ENCODE measurements at places on chromosomes 6 and 20.

- no peak for DNase-seq
These were observed 20.6 kb downstream of the RMND1 start for GRCh38 chr6:151431337-151431736.

DNA sequence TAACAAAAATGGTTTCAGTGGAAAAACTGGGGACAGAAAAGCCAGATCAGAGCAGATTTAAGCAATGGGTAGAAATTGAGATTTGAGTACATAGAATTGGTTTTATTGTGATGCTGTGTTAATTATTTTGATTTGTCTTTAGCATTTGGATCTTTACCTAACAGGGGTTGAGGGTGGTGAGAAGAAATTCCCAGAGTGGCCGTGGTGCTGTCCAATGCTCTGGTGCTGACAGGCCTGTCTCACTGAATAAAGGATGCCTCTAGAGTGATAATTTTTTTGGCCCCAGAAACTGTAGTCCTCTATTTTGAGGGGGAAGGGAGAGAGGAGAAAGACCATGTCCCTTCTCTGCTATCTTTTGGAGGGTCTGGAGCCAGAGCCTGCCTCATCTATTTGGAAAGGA, 79.1 kb downstream of the LYRM2 start:
- DNase-seq = no peak

- no peak for DNase-seq
These were observed 109.9 kb downstream of the MAP3K4 start for GRCh38 chr6:161101517-161101916.

DNA sequence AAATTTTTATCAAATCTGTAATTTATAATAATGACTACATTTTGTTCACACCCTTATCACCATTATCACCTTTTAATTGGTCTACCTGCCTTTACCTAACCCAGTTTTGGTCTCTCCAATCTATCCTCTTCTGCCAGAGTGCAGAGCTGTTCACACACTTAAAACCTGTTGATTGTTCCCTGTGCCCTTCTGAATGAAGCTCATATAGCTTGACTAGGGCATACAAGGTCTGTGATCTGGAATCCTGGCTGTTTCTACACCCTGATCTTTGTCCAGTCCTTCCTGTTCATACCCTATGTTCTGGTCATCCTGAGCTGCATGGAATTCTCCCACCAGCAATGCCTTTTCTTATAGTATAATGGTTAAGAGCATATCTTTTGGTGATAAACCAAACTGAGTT, 28.9 kb upstream of the SUMO4 start:
- no peak for DNase-seq

- no peak for DNase-seq
These were observed 43.5 kb downstream of the FAM184A start for GRCh38 chr6:119034827-119035458.

- DNase-seq = no peak
These were observed 255.5 kb downstream of the ARHGAP18 start for GRCh38 chr6:129454488-129454887.

DNA sequence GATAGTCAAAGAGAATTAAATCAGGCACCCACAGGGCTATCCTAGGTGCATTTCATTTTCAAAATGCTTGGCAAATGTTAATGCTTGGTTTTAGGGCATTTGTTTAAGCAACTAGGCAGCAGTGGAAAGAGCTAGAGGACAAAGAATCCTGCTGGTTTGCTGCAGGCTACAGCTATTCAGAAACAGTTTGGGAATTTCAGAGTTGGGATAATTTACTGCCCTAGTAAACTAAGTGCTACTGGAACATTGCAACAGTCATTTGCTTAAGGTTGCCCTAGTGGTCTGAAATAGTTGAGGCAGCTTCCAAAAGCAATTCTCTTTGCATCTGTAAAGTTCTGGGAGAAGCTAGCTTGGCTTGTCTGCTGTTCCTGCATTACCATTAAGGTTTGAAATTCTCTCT, 312.7 kb downstream of the LAMA2 start:
- DNase-seq = no peak

- DNase-seq = no peak
These were observed 539.2 kb downstream of the GRIK2 start for GRCh38 chr6:101932704-101933103.

- no peak for DNase-seq
These were observed 3.5 kb downstream of the NUP153 start for GRCh38 chr6:17703256-17703694.

DNA sequence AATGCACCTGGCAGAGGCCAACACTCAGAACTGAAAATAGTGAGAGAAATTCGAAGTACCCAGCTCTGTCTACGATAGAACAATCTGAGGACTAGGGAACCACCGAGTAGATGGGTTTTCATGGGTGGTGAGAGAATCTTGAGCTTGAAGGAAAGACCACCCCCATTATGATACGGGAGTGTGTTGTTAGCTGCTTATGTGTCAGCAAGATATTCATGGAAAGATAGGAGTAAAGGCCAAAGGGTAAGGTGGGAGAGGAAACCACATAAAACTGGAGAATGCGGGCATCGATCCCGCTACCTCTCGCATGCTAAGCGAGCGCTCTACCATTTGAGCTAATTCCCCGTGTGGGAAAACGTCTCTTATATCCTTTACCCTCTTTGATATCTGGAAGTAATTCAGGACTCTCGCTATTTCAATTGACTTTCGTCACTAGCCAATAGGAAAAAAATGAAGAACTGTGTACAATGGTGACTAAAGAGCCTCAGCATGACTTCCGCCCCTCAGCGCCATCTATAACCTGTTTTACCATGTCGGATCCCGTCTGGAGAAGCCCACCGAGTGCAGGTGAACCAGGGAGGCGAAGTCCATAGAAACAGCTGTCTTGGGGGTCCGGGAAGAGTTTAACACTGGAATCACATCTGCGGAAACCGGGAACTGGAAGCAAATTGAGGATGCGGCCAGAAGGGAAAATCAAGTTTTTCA, 25.0 kb upstream of the ABT1 start:
- DNase-seq = peak; percentile 37

DNA sequence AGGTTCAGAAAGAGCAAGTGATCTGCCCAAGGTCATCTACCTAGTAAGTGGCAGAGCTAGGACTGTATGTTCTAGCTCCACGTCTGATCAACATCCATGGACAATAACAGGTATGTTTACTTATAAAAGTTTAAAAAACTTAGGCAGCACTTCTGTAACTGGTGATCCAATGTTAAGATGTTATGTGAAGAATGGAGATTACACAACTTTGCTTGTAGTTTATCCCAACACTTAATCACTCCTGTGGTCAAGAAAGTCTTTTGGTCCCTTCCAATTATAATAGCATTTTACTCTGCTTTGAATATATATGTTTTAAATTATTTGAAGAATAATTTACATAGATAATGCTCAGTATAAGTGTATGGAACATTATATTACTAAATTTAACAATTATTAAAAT, 4.8 kb downstream of the FBXO30 start:
- DNase-seq = no peak

- no peak for DNase-seq
These were observed 237.0 kb upstream of the TAB2 start for GRCh38 chr6:149080511-149080910.

- DNase-seq = no peak
These were observed 17.4 kb upstream of the FAXC start for GRCh38 chr6:99366852-99367251.

GRCh38 chr20:2332711-2333110, 36.9 kb downstream of the TGM3 start:
- DNase-seq = no peak

DNA sequence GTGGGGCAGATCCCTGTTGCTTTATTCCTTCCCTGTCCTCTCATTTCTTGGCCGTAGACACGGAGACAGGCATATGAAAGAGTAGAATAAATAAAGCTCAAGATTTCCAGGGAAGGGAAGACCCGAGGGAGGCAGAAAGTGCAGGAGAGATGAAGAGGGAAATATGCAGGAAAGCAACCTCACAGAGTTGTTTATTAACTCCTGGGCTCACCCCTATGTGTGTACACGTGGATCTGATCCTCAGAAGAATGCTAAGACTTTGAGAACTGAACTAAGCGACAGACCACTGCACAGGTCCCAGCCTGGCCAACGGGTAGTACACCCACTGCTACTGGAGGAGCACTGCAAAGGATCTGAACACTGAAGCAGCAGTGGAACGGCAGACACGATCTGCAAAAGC, 156.2 kb downstream of the KIF16B start:
- DNase-seq = no peak

DNA sequence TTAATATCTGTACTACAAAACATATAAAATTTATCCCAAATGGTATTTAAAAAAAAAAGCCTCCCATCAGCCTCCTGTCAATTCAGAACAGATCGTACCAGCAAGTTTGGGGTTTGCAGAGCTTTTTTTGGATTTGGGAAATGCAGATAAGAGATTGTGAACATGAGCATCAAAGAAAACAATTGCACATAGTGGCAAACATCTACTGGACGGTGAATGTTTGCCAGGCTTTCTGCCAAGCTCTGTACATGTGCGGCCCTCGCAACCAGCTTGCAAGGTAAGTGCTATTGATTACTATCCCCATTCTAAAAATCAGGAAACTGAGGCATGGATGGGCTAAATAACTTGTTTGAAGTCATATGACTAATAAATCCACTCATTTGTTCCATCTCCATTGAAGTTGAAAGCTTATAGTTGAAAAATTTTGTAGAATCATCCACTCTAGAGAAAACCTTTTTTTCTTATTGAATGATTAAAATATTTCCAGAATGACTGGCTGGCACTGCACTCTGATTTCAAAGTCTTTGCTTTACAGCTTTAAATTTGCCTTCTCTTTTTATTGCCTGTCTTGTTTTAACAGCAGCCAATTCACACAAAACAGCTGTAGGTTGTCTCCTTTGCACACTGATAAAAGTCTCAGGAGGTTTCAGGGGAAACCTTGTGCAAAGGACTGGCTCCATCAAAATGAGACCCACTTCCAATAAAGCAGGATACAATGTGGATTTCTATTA, 37.4 kb upstream of the SIRT5 start:
- DNase-seq = no peak

DNA sequence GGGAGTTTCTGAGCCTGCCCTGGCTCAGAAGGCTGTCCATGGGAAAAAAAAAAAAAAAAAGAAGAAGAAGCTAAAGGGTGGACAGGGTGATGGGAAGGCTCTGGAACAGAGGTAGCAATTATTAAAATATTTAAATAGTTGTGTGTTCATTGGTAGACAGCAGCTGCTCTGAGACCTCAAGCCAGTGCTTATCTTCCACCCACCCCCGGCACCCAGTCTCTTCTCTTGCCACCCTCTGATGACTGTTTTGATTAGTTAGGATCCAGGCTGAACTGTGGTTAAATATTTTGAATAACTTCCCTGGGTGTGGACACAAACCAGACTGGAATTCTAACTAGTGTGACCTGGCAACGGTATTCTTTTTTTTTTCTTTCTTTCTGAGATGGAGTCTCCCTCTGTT, 16.9 kb upstream of the SRSF3 start:
- no peak for DNase-seq

- no peak for DNase-seq
These were observed 503 bp upstream of the GPLD1 start for GRCh38 chr6:24489881-24490280.

DNA sequence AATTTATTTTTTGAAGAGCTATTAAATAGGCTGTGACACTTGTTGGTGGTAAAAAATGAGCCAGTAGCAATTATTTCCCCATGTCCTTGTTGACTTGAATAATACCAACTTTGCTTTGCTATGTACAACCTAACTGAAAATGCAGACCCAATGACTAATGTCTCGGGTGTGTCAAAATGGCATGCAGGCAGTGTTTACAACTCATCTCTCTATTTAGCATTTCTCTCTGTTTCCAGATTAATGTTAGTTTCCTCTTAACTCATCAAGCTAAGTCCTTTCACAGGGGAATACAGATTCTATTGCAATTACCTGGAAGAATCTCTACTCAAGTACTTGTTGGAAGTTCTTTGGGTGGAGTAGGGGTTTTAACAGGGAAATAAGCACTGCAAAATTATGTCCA, 504.4 kb downstream of the BCKDHB start:
- no peak for DNase-seq

DNA sequence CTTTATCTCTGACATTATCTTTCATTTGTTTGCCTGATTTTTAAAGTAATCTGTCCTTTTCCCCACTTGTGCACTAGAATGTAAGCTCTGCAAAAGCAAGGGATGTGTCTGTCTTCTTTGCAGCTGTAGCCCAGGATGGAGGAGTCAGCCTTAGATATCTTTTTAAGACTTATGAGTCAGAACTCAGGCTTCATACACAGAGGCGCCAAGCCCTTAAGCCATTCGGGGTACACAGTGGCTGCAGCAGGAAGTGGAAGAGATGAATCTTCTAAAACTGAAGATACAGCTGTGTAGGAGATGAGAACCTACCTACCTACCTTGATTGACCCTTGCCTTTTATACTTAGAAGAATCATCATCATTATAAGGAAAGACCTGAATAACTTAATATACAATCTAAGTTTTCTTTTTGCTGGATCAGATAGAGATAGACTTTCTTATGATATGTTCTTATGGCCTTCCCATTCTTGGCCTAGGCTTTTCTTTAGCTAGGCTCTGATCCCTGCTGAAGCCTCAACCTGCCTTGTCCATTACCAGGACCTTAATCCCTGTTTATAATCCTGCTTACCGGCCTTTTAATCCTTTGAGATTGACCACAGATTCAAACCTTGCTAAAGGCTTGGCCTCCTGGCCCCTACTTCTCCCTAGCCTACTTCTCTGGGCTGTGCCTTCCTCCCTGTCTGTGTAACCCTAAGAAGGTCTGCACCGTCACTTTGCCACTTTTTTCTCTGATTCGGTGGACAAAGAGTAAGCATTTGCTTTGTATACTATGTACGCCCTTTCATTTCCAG, 304.5 kb downstream of the PRL start:
- no peak for DNase-seq

DNA sequence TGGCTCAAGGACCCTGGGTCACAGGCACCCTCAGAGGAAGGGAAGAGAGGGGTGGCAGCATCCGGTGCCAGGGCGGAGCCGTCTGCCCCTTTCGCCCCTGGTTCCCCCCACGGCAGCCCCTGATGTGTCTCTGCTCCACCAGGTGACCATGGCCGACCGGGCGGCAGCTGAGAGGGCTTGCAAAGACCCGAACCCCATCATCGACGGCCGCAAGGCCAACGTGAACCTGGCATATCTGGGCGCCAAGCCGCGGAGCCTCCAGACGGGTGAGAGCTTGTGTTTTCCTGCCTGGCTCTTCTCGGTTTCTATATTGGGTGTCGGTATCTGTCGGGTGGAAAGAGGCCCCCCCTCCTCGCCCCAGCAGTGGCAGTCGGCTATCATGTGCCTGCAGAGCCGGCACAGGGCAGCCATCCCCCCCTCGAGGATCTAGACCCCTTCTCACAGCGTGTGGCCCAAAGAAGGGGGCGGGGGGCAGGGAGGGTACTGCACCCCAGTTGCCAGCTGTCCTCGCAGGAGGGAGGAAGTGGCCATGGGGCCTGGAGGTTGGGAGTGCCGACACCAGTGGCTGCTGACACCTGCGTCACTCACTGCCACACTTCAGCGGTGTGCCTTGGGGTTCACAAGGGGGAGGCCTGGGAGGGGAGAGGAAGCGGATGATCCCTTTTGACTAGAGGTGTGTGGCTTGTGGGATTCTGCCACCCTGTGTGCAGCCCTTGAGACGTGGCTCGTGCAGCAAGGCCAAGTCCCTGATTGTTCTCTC, 1.5 kb downstream of the RBM38 start:
- peak; percentile 53 for DNase-seq

DNA sequence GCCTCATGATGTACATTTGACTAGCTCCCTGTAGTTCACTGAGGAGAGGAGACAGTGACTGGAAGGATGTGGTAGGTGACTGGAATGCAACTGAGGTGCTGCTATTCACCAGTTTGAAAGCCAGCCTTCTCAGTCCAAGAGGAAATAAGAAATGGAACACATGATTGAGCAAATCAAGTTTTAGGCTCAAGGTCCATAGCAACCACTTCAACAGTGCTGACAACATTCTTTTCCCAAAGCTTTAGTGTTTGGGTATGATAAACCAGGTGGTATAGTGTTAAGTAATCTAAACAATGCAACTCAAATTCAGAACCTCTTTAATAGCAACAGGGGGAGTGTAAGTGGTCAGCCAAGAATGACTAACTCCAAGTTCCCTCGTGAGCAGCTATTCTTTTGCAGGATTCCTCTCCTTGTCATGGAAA, 9.2 kb downstream of the ZHX3 start:
- no peak for DNase-seq
